ENCODE measurements at places on chromosomes 5 and 9.

GRCh38 chr9:87711857-87712800 is 13.8 kb upstream of the CTSL start:
- DNase-seq = no peak

DNA sequence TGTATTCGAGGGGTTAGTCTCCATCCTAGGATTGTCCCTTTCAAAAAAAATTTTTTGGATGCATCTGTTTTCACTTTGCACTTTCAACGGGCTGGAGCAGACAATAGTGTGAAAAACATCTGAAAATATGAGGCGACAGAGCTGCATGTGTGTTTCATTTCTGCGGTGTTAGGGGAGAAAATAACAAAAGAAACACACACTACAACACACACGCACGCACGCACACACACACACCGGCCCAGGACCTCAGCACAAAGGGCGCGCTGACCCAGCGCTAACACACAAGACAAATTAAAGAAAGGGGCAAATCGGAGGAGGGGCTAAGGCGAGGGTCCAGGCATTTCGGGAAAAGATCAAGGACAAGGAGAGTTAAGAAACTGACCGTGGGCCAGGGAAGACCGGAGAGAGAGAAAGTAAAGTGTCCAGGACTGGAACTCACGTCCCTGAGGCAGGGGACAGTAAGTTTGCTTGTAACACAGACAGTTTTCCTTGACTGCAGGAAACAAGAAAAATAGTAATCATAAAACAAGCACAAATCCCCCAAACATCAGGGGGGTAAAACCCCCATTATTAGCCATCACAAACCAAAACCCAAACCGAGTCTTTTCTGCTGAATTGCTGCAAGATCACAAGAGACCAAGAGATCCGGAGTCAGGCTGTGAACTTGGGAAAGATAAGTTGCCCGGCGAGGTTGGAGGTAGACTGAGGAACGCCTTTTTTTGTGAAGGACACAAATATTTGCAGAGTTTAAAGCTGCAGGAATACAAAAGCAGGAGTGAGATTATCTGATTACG is 302.1 kb downstream of the PARP8 start:
- no peak for DNase-seq

GRCh38 chr9:19336166-19336565 is 43.9 kb downstream of the RPS6 start:
- DNase-seq = no peak

- no peak for DNase-seq
Observed at GRCh38 chr9:86062845-86063693, 36.3 kb downstream of the GOLM1 start.

DNA sequence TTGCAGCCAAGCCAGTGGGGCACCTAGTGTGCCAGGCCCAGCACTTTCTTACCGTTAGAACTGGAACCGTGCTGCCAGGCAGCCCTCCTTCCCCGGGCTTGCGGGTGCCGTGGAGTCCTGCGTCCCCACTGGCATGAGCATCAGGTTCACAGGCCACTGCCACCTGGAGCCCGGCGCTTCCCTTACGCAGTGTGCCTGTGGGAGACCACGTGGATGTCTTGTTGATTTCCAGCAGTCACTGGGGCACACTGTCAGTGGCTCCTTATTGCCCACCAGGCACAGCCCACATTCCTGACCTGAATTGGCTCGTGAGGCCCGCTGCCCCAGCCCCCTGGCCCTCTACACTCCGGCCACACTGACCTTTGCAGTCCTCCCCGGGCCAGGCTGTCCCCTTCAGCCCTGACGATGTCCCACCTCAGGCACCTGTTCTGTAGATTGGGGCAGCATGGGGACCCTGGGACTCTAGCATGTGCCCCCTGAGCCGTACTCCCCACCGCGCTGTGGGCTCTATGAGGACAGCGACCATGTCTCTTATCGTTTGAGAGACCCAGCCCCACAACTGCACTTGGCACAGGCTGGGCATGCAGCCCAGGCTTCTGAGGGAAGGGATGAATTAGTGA is 10.4 kb upstream of the CEL start:
- no peak for DNase-seq

GRCh38 chr9:134621558-134622110 is 20.0 kb upstream of the COL5A1 start:
- DNase-seq = no peak

GRCh38 chr9:81874931-81875330 is 53.3 kb upstream of the SPATA31D4 start:
- no peak for DNase-seq

GRCh38 chr9:23771746-23772384 is 54.2 kb downstream of the ELAVL2 start:
- no peak for DNase-seq

- no peak for DNase-seq
Observed at GRCh38 chr5:73442231-73442811, 6.3 kb downstream of the FOXD1 start.

DNA sequence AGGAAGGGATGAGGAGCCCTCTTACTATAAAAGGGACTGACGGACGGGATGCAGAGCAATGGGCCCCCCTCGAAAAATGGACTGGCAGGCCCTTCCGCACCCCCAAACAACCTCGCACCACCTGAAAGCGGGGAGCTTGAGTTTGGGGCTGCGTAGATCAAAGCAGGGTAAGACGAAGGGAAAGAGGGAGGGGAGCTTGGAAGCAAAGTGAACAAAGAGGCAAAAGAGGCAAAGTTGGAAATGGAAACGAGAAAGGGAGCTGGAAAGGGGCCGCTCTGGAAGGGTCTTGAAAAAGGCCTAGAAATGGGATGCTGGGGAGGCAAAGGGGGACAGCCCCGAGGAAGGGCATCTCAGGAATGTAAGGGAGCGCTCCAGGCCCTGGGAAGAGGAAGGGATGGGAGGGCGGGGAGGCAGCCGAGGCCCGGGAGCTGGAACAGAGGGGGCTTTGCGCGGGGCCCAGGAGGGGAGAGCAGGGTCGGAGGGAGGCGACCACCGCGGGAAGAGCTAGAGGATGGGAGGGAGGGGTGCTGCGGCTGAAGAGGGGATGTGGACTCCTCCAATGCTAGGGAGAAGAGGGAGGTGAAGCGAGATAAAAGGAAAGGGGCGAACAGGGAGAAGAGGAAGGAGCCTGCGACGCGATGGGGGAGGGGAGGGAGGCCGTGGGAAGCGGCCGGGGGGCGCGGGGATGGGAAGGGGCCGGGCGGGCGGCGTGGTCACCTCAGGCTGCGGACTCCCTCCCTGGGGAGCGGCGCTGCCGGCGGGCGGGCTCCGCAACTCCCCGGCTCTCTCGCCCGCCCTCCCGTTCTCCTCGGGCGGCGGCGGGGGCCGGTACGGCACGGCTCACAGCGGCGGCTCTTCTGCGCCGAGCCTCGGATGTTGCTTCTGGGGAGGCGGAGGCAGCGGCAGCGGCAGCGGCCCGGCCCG is 577 bp downstream of the RNF145 start:
- peak; percentile 34 for DNase-seq

GRCh38 chr9:35557320-35557719 is 47.7 kb upstream of the TESK1 start:
- no peak for DNase-seq

DNA sequence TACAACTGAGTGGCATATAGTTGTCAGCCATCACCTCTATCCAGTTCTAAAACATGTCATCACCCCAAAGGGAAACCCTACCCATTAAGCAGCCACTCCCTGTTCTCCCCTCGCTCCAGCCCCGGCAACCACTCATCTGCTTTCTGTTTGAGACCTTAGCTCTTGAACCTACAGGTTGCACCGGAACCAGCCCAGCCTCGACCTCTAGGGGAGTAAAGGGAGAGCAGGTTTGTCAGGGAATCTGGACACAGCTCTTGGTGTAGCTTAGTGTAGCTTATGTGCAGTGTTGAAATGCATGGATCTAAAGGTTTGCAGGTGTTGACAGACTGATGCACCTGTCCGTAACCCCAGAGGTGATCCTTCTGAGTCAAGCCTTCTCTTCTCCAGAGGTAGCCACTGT is 30.0 kb downstream of the NEURL1B start:
- DNase-seq = no peak

- peak; percentile 11 for DNase-seq
Observed at GRCh38 chr9:130417602-130418001, 27.2 kb upstream of the ASS1 start.

DNA sequence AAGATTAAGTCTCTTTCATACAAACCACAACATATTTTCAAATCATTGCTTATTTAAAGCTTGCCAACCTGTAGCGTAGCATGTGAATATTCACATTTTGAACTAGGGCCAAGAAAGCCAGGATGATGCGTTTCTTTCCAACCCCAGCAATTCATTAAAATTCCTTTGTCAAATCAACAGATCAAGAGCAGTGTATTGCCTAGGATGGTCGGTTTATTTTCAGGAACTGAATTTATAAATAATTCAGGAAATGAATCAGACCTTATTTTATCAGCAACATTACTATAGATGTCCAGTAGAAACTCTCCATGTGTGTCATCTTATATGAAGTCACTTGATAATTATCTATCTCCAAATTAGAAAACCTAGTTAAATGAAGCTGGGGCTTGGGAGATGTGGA is 13.2 kb upstream of the AUH start:
- DNase-seq = no peak

DNA sequence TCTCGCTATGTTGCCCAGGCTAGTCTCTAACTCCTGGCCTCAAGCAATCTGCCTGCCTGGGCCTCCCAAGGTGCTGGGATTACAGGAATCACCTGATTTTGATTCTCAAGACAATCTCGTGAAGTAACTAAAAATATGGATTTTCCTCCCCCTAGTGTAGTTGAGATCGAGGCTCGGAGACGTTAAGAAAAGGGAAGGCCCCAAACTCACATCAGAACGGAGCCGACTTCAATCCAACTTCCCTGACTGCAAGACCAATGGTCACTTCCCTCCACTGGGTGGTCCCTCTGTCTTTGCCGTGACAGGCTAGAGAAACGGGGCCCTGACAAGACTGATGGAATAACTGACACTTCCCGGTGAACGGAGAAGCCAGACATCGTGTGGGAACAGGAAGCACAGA is 28.3 kb downstream of the BARHL1 start:
- DNase-seq = no peak

- no peak for DNase-seq
Observed at GRCh38 chr5:34608368-34608767, 47.8 kb upstream of the RAI14 start.

- DNase-seq = no peak
Observed at GRCh38 chr5:14332746-14333145, 189.6 kb downstream of the TRIO start.

DNA sequence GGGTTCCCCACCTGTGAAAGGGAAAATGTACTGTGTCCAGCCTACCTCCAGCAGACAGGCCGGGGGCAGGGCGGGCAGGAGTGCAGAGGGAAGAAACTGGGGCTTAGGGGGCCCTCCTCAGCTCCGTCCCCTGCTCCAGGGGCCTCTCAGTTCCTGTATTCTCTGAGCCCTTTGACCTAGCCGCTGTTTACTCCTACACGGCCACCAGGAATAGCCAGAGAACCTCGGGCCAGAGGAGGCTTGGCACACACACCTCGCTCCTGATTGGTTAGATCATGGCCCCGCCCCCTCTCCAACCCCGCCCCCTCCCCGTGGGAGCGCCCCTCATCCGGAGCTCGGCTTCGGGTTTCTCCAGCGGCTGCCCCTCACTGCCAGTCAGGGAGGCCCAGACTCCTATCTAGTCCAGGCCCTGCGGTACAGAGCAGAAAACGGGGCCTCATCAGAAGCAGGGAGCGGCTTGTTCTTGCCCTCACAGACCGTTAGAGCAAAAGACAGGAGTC is 2.2 kb downstream of the ST6GALNAC6 start:
- DNase-seq = peak; percentile 62

DNA sequence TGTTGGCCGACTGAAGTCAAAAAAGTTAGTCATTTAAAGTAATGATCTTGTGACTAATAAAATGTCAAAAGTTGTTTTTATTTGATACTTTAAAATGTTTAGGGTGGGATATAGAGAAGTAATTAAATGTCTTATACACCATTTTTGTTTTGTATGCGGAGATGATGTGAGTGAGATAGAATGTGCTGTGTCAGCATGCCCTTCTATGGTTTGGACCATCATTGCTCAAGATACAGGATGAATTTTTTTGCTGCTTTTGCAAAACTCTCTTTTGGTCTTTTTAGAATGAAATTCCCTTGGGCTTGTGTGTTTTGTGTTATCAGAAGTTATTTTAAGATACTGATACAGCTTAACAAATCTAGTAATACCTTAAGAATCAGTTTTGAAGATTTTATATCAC is 12.5 kb downstream of the SRFBP1 start:
- DNase-seq = no peak

- DNase-seq = no peak
Observed at GRCh38 chr5:53694520-53695022, 134.1 kb downstream of the NDUFS4 start.

DNA sequence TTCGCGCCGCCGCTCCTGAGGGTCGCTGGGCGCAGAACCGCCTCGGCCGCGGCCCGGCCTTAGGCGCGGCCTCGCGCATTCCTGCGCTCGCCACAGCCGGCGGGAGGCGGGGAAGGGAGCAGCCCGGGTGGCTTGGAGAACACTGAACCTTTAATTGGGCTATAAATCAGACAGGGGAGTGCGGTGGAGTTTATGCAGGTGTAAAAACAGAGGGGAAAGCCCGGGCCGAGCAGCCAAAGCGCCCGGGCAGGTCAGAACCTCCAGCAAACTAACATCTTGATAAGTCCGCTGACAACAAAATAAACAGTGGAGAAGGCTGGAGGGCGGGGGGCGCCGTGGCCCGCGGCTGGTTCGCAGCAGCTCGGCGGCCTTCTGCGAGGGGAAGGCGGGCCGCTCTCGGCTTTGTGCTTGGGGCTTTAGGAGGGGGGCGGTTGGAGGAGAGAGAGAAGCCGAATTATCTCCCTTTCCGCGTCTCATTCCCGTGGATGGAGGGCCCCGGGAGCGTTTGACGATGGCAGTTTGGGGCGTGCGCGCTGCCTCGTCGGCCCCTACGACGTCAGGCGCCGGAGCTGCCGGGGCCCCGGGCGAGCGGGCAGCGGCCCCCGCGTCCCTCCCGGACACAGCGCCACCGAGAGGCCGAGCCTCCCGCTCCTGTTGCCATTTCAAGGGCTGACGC is 11.3 kb downstream of the FOXD1 start:
- no peak for DNase-seq

DNA sequence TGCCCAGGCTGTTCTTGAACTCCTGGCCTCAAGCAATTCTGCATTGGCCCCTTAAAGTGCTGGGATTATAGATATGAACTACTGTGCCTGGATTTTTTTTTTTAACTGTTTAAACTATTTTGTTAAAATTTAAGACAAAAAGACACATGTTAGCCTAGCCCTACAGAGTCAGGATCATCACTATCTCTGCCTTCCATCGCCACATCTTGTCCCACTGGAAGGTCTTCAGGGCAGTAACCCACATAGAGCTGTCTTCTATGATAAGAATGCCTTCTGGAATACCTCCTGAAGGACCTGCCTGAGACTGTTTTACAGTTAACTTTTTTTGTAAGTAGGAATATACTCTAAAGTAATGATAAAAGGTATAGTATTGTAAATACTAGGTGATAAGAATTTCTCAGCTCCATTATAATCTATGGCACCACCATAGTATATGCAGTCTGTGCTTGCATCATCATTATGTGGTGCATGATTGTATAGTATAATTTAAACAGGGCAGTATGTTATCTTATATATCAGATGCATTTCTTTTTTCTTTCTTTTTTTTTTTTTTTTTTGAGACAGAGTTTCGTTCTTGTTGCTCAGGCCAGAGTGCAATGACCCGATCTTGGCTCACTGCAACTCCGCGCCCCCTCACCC is 52.7 kb downstream of the DENND4C start:
- DNase-seq = no peak

Data from NAMALWA (cell line).